Fibroblast of skin of scalp (primary cell): ENCODE measurements at places on chromosomes 6 and 20.
A peak's percentile ranks its signal among the peaks of the same experiment; 100 is the strongest.

DNA sequence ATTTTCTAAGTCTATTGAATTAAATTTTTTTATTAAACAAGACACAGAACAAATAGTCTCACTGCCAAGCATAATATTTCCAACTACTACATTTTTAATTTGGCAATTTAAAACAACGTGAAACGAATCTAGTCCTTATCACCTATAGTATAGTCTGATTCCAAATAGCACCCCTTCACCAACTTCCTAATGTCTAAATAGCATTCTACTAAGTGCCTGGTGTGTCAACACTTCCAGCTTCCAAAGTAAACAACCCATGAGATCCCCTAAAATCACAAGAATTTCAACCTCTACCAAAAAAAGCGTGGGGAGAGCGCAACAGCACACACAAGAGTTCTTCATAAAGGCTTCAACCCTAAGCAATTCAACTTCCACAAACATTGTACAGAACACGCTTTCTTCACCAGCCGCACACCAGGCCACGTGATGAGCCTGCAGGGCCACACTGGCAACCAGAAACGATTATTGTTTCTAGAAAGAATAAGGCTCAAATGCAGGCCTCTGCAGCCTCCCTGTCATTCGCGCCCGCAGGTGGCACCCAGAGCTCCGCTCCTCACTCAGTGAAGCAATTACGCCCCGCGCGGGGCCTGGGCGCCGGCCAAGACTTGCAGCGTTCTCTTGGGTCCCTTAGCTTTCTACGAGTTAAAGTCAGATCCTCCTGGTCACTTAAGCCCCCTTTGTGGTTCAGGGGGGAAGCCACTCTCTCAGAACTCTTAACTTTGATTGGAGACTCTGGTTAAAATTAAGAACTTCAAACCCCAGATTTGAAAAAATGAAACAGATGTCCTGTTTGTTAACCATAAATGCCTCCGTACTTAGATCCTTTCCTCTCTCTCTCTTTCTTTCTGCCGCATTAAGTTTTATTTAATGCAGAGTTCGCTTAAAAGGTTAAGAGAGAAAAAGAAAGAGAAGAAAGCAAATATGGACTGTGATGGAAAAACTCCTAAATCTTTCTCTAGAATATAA, 18.3 kb downstream of the SIM1 start:
- DNase-seq: no peak

DNA sequence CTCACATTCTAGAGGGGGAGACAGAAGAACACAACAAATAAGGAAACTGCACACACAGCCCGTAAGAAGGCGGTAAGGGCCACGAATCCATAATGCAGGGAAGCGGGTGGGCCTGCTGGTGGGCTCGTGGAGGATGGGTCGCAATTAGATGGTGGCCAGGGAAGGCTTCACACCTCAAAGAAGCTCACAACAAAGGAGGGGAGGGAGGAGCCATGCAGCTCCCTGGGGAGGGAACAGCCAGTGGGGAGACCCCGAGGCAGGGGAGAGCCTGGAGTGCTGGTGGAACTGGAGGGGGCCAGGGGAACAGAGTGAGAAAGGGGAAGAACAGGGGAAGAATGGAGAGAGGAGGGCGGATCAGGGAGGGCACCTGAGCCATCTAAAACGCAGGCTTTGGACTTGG, 13.4 kb downstream of the SRC start:
- no peak for DNase-seq

- DNase-seq: no peak
Measured at GRCh38 chr20:17418737-17419136, 112.4 kb downstream of the BFSP1 start.

GRCh38 chr6:36627801-36628246, 33.7 kb downstream of the SRSF3 start:
- DNase-seq: peak; percentile 67

DNA sequence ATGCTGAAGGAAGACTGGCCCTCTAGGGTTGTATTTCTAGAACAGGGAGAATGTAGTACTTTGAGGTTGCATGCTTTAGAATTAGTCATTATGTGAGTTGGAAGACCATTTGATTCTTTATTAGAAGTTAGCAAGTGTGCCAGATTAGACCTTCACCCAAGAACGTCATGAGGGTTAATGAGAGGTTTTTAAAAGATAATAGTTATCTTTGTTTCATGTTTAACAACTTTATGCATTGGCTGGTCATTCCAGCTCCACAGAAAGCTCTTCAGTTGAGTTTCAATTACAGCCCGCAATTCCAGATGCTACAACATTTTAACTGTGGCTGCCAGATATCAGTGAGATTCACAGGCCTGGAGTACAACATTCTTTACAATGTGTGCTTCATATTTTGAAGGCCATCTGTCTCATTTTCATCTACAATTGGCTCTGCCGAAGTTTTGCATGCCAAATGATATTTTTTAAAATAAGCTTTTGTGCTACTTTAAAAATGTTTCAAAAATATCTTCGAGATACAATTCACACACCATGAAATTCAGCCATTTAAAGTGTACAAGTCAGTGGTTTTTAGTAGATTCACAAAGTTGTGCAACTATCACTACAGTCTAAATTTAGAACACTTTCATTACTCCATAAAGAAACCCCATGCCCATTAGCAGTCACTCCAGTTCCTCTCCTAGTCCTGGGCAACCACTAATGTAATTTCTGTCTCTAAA, 61.1 kb upstream of the FBXO30 start:
- no peak for DNase-seq
